ENCODE measurements at places on chromosomes 16 and 17.

- DNase-seq = no peak
Observed at GRCh38 chr17:49730078-49730784, 22.5 kb upstream of the SLC35B1 start.

DNA sequence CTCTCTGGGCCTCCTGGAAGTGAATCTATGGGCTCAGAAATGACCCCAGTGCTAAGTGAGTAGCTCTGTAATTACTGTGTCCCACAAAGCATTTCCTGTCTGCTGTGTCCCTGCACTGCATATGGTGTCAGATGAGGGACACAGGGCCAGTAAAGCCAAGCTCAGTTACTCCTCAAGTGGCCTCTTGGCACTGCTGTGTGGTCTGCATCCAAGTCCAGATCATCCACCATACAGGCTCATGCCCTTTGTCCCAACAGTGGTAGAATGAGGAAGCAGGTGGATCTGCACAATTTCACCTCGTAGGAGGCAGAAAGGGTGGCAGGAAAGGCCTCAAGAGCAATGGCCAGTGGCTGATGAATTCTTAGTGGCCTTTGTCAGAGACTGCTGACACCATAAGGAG lies 146.8 kb downstream of the SOX9 start:
- no peak for DNase-seq

DNA sequence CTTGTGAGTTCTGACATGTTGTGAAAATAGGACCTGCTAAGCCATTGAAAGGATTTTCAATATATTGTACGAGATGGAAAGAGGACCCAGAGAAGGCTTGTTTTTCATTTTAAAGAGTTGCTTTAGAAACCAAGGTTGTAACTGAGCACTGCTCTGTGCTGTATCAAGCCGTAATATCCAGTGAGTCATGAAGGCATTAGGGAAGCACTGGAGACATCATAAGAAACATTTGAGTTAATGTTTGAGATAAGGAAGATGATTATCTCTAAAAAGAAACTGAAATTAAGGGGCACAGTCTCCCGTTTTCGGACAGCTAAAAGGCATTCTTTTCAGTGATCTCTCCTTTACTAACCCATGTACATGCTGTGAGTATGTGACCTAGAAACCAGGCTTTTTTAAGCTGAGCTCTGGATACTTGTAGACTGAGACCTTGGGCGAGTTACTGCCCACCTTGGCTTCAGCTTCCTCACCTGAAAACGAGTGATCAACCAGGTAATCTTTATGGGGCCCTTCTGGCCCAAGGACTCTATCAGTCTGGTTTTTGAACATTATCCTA lies 149.2 kb upstream of the TBX2 start:
- no peak for DNase-seq

- DNase-seq = no peak
Observed at GRCh38 chr16:54236773-54237172, 49.8 kb downstream of the IRX3 start.

- DNase-seq = no peak
Observed at GRCh38 chr17:1217089-1217385, 37.3 kb upstream of the ABR start.

DNA sequence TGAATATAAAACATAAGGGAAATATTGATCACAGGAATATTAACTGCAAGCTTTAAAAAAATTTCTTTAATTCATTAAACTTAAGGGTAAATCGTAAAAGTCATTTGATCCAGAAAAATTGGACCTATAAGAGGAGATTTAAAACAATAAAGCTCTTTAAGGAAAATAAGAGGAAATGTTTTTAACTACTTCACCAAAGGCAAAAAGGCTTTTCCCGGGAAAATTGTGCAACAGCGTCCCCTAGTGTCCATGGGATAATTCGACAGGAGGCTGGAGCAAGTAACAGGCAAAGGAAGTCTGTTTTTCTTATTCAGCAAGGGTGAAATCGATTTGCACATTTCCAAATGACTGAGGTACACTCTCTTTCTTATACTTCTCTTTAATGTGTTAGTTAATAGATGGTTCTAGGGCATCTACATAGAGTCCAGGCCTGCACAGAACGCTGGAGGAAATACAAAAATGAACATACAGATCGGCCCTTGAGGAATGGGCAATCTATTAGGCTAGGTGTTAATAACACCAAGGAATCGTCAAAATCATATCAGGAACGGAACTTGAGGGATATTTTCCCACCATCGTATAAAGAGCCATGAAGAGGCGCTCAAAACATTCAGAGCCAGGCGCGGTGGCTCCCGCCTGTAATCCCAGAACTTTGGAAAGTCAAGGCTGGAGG lies 61.4 kb downstream of the ZNF18 start:
- DNase-seq = peak; percentile 54

- DNase-seq = peak; percentile 19
Observed at GRCh38 chr16:66961914-66962313, 848 bp downstream of the CES3 start.

DNA sequence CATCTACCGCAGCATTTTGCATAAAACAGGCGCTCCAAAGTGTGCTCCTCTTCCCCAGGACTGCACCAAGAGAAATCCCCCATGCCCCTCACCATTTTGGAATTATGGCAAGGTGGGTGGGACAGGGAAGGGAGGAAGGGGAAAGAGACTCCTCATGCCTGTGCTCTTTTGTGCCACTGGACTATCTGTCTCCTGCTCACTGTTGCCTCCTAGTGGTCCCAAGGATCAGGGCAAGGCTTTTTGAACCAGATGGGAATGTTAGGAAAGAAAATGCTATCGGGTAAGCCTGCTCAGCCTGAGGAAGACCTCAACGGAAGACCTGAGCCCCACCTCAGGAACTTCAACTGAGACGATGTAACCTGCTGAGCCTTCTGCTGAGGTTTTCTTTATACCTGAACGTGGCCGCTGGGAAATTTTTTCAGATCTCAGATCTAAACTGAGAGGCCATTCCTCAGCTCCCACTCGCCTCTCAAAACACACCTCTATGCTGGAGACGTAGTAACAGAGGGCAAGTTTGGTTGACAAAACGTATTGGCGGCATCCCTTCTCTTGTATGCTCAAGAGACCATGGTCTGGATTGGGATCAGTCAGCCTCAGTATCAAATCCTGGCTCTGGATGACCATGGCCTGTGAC lies 58.3 kb downstream of the SPACA3 start:
- peak; percentile 68 for DNase-seq

DNA sequence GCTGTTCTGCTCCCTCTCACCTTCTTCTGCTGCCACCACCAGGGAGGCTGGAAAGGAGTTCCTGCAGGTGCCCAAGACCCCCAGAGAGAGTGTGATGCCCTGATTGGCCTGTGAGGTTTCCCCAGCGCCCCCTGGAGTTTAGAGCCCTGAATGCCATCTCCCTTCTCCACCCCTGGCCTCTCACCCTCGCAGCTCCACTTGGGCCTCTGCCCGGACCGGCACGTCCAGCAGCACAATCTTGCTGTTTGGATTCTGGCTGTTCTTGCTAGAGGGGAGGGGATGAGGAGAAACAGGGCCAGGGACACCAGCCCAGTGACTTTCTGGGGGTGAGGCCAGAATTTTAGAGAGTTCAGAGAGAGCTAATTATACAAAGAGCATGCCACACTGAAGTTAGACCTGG lies 12.5 kb upstream of the FAM171A2 start:
- DNase-seq = peak; percentile 63

GRCh38 chr16:59121411-59122261 lies 387.5 kb upstream of the GOT2 start:
- DNase-seq = no peak

DNA sequence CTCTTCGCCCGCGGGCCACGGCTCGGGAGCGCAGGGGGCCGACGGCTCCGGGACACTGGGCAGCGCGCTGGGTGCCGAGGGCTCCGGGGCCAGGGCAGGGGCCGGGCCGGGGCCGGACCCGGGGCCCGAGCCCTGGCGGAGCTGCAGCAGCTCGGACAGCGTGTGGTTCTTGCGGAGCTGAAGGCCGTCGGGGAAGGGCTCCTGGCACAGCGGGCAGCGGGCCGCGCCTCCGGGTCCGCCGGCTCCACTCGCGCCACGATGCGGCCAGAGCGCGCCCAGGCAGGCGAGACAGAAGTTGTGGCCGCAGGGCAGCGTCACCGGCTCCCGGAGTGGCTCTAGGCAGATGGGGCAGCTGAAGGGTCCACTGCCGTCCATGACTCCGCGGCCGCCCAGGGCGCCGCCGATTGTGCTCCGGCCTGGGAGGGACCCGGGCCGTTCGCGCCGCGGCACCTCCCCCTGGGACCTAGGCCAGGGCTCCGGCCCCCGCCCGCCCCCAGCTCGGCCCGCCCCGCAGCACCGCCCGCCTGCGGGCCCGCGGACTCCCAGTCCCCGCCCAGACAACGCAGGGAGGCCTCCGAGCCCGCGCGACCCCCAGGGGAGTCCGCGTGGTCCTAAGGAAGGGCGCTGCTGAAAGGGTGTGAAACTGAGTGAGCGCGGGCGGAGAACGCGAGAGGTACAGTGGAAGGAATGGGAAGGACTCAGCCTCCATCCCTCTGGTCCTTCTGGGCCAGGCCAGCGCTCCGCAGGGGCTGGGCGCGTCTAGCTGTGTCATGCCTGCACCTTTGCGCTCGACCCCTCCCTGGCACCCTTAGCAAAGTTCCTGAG lies at the start of gene TRIM47:
TRIM47 (minus strand) TSS at position 408 of the 825 bp plus-strand sequence; CDS start at position 375, 33 bp downstream.
- DNase-seq = no peak

- DNase-seq = peak; percentile 93
Observed at GRCh38 chr17:3911271-3912053, 4.8 kb downstream of the P2RX1 start.

DNA sequence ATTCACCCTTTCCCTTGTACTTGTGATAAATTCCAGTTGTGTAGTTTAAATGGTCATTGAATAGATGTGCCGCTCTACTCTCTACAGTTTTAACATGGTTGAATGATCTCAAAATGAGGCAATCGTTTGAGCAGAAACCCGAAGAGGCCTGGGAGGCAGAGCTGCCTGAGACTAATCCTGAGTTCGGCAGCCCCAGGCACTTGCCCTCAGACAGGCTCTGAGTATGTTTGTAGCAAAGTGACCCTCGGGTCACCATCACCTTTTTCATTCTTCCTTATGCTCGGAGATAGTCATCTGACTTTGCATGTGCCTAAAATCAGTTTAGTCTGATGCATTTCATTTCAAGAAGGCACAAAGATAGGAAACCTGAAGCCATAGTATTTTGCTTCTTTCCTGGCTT lies 184.0 kb upstream of the RBFOX1 start:
- DNase-seq = no peak

DNA sequence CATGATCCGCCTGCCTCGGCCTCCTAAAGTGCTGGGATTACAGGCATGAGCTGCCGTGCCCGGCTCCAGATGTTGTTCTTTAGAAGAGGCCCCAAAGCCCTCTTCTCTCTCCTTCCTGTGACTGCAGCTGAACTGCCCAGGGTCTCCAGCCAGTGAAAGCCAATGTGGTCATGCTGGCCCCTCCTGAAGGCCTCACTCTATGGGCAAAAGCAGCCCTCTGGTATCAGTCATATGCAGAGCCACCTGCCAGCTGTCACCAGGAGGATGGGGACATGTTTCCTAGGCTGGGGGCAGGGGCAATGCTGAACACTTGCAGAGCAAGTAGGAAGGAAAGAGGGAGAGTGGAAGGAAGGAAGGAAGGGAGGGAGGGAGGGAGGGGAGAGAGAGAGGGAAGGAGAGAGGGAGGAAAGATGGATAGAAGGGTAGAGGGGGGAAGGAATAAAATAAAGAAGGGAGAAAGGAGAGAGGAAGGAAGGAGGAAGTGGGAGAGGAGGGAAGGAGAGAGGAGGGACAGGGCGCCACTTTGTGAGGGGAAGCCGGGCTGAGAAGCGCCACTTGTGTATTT lies 36.0 kb downstream of the SOCS3 start:
- DNase-seq = no peak

DNA sequence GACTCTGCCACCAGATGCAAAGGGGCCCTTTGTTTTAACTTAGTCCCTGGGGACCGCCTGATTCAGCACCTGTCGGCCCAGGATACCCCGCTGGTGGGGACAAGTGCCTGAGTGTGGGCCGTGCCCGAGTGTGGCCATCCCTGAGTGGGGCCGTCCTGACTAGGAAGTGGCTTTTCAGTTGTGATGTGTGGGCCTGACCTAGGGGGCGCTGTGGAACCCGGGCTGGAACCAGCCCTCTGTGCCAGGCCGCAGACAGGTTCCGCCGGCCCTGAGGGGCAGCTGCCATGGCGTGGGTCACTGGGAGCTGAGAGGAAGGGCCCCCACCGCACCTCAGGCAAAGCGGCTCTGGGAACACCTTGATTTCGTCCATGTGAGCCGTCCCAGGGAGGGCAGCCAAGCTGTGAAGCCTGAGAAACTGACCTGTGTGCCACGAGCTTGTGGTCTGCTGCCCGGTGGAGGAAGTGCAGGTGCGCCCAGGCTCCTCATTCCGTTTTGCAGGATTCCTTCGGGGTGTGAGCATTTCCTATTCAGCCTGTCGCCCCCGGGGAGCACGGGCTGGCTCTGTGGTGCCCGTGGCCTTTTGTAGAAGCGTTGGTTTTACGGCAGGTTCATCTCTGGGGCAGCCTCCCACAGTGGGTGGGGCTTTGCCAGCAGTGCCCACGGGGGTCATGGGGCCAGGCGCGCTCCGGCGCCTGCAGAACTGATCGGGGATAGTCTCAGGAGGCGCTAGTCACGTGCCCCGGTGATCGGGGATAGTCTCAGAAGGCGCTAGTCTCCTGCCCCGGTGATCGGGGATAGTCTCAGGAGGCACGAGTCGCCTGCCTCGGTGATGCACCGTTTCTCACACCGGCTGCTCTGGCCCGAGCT lies 5.3 kb downstream of the RPL13 start:
- peak; percentile 68 for DNase-seq

DNA sequence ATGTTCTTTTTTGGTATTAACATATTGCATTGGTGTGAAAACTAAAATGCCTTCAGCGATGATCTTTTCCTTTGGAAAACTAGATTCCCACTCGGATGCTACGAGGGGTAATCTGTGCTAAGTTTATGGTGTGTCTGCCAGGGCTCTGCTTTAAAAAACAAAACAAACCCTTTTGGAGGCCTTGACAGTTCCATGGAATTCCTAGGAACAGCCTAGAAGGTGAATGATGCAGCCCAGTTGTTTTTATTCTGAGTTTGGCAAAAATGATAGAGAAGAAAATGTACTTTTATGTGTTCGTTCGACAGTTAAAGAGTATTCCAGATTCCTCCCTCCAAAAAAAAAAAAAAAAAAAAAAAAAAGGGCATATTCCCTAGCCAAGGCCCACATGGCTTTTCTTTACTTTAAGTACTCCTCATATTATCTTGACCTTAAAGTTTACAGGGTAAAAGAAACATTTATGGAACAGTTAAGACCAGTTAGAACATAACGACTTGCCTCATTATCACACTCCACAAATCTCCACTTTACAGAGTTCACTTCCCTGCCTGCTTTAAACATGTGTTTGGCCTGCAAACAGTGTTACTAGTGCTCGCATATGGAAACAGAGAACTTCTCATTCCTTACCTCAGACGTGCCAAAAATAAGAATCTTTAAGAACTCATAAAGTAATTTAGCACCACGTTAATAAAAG lies 159.1 kb downstream of the WWOX start:
- no peak for DNase-seq

- no peak for DNase-seq
Observed at GRCh38 chr17:82299452-82299851, 18.0 kb downstream of the CD7 start.

- no peak for DNase-seq
Observed at GRCh38 chr17:66964930-66965800, 658 bp downstream of the CACNG4 start.

DNA sequence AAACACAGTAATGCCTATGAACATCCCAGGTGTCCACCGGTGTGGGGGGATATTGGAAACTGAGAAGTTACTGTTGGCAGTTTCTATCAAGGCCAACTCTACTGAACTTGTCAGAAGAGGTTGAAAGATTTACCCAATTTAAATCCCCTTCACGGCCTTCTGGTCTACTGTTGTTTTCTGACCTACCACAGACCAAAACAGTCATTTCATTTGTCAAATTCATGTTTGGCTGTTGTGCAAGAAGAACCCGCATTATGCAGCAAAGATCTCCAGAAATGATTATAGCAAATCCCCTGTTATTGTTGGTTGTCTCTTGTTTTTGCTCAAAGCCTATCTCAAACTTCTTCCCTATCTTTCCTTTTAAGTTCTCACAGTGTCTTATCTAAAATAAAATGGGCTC lies 73.1 kb upstream of the MAF start:
- DNase-seq = no peak
